Activated CD8-positive, alpha-beta memory T cell treated with anti-CD3 and anti-CD28 coated beads for 1 hour (primary cell): ENCODE measurements at places on chromosomes 11 and 22.

DNA sequence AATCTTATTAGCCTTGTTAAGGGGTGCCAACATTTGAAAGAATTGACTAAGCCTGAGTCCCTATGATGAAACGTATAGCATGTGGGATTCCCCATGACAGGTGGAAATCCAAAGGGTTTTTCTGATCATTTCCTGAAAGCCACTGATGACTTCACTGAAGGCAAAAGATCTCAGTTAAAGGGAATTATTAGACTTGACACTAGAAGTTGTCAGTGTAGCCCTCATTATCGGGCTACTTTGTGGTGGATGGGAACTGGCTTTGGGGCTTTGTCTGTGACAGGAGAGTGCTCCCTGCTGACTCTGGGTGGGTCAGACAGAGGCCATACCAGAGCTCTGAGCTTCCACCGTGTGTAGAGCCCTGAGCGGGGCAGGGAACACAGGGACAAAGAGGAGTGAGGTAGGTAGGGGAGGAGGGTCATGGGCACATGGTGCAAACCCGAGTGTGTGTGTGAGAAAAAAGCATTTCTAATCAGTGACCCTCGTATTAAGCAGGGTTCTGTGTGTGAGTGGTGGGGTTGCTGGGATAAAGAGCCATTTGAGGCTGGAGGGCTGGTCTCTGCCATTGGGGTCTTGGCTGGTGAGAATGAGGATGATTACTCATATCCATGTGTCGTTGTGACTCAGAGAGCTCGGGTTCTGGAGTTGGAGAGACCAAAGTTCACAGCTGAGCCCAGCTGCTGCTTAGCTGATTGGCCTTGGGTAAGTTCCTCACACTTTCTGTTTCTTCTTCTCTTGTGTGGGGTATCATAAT lies 101.1 kb downstream of the GRIK4 start:
- DNase-seq = no peak

DNA sequence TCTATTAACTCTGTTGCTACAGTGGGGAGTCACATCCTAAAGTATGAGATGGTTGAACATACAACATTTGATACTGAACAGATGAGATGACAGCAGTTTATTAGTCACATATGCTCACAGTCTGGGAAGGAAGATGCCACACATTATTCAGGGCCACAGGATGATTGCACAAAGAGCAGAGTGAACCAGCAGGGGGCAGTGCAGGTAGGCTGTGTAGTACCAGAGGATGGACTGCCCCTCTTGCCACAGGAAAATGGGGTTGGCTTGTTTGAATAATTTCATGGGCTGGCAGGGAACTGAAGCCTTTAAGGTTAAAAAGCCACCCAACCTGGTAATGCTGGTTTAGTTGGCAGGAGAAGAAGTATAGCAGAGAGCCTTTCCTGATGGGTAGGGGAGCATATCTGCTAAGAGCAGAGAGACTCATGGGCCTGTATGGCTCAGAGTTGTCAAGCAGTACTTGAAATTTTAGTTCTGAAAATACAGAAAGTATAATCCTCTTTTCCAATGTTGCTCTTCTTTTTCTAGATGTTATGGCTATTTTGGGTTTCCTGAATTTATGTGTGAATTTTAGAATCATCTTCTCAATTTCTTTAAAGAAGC lies 180.4 kb upstream of the B3GAT1 start:
- DNase-seq = peak; percentile 9

DNA sequence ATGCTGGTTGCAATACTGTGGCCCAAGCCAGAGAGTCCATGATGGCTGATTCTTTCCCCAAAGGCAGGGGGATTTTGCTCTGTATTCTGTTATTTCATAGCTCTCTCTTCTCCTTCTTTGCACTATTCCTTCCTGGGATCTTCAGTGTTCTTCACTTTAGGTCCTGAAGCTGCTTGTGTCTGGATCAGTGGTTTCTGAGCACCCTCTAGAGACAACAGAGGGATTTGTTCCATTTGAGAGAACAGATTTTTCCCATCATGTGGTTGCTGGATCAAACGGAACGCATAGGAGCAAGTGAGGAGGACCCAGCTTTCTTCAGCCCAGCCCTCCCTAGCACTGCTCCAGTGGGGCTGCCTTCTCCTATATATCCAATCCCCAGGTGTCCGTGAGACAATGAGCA lies 68.7 kb upstream of the SYN3 start:
- no peak for DNase-seq

GRCh38 chr11:91960770-91961169 lies 263.8 kb upstream of the FAT3 start:
- DNase-seq = no peak

- no peak for DNase-seq
These were observed 18.4 kb downstream of the OR2AT4 start for GRCh38 chr11:75078233-75078632.

DNA sequence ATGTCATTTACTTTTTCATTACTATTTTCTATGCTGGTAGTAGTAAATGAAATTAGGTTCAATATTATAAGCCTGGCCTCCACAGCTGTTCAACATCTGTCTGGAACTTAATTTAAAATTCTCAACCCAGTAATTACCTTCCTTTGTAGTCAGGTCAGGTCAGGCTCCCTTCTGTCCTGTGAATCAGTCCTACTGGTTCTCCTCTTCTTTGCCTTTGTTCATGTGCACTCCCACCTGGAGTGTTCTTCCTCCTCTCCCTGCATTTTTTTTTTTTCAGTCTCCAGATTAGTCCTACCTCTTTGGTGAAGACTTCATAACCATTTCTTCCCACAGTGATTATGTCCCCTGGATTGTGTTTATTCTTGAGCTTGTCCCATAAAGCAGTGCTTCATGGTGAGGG lies 67.9 kb downstream of the DKK3 start:
- DNase-seq = no peak

GRCh38 chr11:95750101-95750500 lies 39.5 kb downstream of the FAM76B start:
- no peak for DNase-seq

DNA sequence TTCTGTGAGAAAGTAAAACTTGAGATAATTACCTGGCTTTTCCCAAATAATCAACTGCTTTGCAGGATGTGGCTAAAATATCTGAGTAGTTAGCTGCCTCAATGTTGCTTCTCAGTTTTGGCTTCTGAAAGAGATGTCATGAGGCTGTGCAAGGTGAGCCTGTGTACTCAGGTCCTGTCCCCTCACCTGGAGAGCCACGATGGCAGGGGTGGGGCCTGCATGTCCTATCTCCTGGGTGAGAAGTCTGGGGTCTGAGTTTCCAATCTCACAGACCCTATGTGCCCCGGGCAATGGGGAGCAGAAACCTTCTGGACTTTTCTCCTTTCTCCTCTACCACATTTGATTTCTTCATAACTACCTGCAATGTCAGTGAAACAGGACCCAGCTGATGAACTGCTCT lies 338.6 kb upstream of the B3GAT1 start:
- DNase-seq = no peak

- no peak for DNase-seq
These were observed 13.0 kb upstream of the GNAZ start for GRCh38 chr22:23057331-23057730.

DNA sequence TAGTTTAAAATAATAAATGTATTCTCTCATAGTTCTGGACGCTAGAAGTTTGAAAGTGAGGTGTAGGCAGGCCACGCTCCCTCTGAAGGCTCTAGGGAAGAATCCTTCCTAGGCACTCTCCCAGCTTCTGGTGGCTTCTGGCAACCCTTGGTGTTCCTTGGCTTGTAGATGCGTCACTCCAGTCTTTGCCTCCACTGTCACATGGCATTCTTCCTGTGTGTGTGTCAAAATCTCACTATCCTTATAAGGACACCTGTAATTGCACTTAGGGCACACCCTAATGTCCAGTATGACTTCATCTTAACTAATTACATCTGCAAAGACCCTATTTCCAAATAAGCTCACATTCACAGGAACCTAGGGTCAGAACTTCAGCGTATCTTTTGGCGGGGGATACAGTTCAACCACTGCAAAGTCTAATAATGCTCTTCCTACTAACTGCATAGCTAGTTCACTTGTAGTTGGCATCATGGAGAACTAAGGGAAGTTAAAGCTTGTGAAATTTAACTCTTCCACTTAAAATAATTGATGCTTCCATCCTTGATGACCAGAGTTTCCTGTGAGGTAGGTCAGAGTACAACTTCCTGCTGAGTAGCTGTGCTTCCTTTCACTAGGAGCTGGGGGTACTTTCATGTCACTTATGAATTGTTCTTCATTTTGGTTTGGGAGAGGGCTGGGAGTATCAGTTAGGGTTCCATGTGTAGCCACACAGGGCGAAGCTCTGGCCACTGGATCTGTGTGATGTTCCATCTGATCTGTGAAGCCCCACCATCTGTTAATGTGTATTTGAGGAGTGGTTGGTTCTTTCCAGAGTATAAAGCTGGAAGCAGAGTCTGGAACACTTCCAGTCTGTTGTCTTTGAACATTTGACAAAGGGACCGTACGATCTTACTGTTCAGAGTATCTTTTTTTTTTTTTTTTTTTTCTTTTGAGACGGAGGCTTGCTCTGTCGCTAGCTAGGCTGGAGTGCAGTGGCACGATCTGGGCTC lies 10.5 kb downstream of the YWHAH start:
- no peak for DNase-seq

- DNase-seq = peak; percentile 88
These were observed at the start of gene SVIP for GRCh38 chr11:22829231-22830081. SVIP (minus strand) TSS chr11:22829801; CDS start chr11:22829748, 53 bp downstream.

DNA sequence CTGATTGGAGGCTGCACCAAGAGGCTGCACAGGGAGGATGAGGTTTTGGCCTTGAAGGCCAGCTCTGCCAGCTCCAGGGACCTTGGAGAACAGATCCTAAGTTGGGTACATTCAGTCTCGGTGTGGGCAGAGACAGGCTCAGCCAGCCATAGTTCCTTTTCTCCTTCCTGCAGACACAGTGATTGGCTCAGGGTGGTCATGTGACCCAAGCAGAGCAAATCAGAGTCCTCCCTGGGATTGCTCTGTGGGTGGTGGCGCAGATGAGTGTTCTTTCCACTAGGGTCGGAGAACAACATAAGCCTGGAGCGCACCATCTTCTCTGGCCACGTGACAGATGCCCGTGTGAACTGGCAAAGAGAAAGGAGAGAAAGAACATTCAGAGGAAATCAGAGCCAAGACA lies 47.1 kb upstream of the CCND1 start:
- DNase-seq = no peak

DNA sequence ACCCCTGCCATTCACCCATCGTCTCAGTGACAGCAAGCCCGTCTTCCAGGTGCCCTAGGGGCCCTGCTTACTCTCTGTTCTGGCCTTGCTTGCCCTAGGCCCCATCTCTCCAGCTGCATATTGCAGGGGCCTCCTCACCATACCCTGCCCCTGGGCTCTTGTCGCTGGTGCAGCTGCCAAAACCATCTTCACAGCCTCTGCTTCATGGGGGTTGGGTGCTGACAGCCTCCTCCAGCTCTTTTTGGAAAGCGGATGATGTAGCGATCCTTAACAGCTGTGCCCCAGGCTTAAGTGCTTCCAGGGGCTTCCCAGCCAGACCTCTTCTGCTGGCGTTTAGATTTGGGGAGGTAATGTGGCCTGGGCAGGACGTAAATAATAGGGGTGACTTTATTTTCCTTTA lies 61.2 kb upstream of the SUSD2 start:
- no peak for DNase-seq

- no peak for DNase-seq
These were observed 23.9 kb upstream of the TCF20 start for GRCh38 chr22:42294034-42294985.

DNA sequence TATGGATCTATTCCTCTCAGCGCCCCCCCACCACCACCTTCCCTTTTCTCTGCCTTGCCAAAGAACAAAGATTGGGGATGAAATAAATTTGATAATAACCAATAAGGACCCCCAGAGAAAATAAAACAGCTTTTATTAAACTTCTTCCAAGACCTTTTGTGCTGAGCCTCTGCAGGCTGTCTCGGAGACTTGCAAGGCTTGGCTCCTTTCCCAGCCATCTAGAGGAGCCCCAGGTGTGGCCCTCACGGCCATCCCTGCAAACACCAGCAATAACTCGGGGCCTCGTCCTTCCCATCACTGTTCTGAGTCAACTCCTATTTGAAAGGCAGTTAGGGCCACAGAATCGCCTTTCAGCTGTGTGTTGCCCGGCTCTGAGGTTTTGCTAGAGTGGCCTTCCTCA lies 51.2 kb upstream of the LMO1 start:
- DNase-seq = no peak

DNA sequence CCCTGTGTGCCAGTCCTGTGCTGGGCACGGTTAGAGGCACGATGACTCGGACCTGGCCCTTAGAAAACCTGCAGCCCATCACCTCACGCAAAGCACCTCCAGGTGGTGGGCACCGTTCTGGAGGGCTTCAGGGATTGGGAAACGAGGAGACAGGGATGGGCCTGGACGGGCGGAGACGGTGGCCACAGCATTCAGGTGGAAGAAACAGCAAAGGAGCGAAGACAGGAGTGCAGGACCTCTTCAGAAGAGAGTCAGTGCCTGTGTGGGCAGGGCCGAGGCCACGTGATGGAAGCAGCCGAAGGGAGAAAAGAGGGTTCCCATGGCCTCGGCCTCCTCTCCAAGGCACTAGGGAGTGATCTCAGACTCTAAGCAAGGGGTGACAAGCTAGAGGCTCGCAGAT lies 8.1 kb upstream of the SLC22A12 start:
- DNase-seq = no peak

DNA sequence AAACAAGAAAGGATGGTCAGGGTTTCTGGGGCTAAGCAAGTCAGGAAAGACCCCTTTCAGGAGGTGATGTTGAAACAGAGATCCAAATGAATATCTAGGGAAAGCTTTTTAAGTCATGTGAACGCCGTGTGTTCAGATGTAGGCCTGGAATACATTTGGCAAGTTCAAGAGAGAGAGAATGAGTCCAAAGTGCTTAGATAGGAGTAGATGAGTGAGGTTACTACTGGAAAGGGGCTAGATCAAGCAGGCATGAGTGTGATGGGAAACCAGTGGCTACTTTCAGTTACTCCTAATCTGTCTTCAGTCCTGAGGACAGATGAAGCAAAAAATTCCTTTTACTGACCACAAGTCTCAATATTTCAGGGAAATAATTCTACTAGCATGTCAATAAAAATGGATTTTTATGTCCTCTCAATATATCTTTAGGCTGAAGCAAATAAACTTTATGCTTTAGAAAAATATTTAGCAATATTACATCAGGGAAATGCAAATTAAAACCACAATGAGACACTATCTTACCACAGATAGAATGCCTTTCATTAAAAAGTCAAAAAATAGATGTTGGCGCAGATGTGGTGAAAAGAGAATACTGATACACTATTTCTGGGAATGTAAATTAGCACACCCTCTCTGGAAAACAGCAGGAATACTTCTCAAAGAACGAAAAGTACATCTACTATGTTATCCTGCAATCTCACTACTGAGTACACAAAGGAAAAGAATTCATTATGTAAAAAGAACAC lies 1085.0 kb upstream of the TENM4 start:
- DNase-seq = no peak

GRCh38 chr11:86035164-86035563 lies 33.7 kb downstream of the PICALM start:
- no peak for DNase-seq

- no peak for DNase-seq
These were observed 102.6 kb downstream of the CD44 start for GRCh38 chr11:35241531-35241930.
